Fibroblast of the aortic adventitia (primary cell): ENCODE measurements at places on chromosomes 2 and 18.

- no peak for DNase-seq
Measured at GRCh38 chr18:46297621-46298020, 193.4 kb downstream of the HAUS1 start.

GRCh38 chr2:27170581-27171337 lies 22.0 kb downstream of the TCF23 start:
- DNase-seq, result no peak

DNA sequence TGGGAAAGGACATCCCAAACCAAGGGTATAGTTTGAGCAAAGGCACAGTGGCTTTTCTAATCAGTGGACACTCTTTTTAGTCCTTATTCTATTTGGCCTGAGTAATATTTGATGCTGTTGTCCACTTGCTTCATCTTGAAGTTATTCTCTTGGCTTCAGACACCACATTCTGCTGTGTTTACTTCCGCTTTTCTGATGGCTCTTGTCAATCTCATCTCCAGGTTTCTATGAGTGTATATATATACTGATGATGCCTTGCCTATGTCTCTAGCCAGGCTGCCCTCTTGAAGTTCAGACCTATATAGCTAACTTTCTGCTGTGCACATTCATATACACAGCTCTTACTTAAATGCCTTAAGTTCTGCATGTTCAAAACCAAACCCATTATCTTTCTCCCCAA lies 83.1 kb downstream of the EFEMP1 start:
- DNase-seq, result no peak

- DNase-seq, result no peak
Measured at GRCh38 chr2:161725297-161725696, 101.1 kb downstream of the SLC4A10 start.

GRCh38 chr2:7180638-7181370 lies 263.6 kb downstream of the RNF144A start:
- peak; percentile 43 for DNase-seq

DNA sequence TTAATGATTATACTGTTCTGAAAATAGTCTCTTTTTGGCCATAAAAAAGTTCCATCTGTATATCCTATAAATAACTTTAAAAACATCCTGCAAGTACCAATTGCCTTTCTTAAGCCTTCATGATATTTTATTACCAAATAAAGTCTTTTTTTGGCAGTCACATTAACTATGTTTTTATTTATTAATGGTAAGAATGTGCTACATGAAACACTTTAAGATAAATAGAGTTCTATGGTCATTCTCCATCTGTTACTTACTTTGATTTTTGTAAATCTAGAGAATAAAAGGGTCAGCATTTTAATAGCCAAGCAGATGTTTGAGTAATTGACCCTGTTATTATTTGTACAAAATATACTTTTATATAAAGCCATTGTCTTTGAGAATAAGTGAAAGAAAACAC lies 52.6 kb downstream of the LCLAT1 start:
- no peak for DNase-seq

DNA sequence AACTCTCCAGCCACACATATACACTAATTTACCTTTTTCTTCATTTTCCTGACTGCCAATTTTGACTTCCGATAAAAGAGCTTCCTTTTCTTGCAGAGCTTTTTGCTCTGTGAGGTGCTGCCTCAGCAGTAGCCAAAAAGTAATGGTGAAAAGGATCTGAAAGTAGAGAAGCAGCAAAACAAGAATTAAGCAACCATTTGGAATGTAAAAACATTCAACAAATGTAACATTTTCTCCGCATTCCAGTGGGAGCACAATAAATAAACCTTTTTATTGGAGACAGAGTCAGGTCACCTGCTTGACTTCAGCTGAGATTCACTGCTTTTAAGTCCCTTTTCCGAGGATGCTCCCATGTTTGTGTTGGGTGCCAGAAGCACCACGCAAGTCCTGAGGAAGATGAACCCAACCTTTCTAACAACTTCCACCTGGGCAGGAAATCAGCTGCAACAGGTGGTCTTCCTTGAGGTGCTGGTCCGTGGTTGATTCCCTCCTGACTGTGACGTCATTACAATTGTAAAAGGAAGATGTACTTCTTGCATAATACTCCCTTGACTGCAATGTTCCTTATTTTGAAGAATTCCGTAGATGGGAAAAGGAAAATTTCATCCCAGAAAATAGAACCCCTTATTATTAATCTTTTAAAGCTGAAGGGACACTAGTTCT lies 265.5 kb downstream of the NAPG start:
- DNase-seq, result no peak

GRCh38 chr2:138503087-138503442 lies 1.5 kb downstream of the SPOPL start:
- DNase-seq, result no peak

DNA sequence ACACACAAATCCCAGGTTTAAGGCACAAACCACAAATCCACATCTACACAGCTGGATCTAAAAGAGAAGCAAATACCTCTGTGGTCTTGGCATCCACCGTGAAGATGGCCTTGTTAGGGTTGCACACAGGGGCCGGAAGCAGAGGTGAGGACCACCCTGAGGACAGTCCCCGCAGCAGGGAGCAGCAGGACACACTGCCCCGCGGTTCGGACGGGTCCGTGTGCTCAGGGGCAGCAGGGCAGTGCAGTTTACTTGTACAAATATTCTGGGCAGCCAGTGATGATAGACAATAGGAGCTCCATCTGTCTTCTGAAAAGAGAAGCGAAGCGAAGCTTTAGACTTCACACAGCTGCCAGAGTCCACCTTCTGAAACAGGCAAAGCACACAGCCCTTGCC lies 8.8 kb downstream of the PASK start:
- no peak for DNase-seq

GRCh38 chr2:39620067-39620466 lies 45.6 kb upstream of the TMEM178A start:
- peak; percentile 96 for DNase-seq

- DNase-seq, result no peak
Measured at GRCh38 chr2:147275943-147276342, 568.9 kb upstream of the ACVR2A start.

DNA sequence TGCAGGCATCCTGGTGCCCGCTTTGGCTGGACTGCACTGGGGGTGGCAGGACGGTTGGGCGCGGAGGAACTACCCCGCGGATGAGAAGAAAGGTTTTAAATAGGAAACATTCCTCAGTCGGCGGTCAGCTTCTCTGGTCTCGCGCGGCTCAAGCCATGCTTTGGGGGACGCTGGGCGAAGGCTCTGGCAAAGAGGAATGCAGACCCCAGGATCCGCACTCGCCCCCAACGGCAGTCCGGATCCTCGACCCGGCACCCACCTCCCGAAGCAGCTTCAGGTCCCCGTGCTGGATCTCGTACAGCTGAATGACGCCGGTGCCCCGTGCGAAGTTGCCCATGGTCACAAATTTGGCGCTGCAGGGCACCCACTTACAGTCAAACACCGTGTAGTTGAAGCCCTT lies 686 bp upstream of the PNO1 start:
- no peak for DNase-seq

DNA sequence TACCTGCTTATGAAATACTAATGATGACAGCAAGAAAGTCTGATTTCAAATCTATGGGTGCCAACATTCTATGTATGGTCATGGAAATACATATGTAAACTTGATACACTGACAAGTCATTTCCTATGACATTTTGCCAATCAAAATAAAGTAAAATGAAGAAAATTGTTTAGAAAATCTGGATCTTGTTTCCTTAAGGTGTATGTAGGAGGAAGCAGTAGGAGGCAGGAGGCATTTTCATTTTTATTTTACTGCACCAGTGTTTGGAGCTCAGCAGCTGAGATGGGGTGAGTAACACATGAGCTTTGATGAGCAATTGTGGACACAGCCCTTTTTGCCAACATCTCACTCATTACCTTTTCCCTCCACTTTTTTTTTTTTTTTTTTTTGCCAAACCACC lies 167.0 kb downstream of the AFF3 start:
- DNase-seq, result peak; percentile 53

- no peak for DNase-seq
Measured at GRCh38 chr2:111208639-111209038, 87.9 kb downstream of the BCL2L11 start.

GRCh38 chr2:132873738-132874137 lies 203.7 kb upstream of the LYPD1 start:
- DNase-seq, result no peak

- peak; percentile 25 for DNase-seq
Measured at GRCh38 chr2:180184506-180184905, 177.4 kb upstream of the CWC22 start.

- no peak for DNase-seq
Measured at GRCh38 chr2:212592695-212593094, 54.1 kb upstream of the ERBB4 start.

- DNase-seq, result no peak
Measured at GRCh38 chr2:12718711-12719399, 2.1 kb downstream of the TRIB2 start.

DNA sequence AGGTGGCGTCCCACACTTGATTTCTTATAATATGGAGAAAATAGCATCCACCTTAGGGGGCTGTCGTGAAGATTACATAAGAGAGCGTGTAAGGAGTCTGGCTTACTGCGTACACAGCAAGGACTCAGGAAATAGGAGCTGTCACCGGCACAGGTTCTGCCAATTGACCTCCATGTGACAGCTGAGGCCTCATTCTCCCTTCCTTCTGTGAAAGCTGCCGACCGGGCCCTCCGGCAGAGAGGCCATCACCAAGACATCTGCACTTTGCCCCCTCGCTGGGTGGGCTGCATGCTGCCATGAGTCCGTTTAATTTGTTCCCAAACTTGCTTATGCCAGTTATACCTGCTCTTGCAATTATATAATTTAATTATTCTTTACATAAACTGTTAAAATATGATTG lies 27.7 kb downstream of the HS1BP3 start:
- no peak for DNase-seq

- DNase-seq, result peak; percentile 57
Measured at GRCh38 chr18:42192251-42193248, 237.5 kb downstream of the PIK3C3 start.

- peak; percentile 52 for DNase-seq
Measured at GRCh38 chr18:7954238-7954637, 387.1 kb downstream of the PTPRM start.

GRCh38 chr18:27685807-27686412 lies 491.0 kb downstream of the CDH2 start:
- peak; percentile 67 for DNase-seq

DNA sequence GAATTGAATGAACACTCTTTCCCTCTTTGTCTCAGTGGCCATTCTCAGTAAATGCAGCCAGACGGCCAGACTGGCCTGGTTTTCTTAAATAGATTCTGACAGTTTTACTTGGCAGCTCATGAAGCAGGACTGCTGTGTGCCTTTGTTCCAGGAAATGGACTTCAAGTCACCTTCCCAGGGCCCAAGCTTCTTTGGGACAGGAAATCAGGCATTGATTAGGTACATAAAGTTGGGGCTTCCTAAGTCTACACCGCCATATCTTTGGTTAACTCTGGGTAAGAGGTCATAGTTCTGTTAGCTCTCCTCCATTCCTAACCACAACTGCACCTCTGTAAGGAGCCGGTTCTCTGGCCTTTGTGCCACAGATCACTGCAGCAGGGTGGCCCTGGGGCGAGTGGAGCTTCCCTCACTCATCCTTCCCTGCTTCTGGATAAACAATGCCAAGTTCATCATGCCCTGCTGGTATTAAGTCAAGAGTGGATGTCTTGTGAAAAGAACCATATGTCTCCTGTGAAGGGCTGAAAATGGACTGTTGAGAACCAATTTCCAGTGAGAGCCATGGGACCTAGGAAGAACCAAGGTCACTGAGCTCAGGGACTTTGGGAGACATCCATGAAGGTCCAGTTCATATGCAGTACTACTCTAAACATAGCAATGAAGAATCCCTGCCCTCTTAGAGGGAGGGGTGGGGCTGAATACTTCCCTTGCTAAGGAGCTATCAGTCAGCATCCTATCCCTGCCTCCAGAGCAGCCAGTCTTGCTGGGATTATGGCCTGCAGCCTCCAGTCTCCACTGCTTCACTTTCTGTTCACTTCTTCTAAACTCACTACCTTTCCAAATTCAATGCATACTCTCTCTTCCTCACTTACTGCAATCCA lies 122.6 kb upstream of the XPO1 start:
- DNase-seq, result peak; percentile 40

DNA sequence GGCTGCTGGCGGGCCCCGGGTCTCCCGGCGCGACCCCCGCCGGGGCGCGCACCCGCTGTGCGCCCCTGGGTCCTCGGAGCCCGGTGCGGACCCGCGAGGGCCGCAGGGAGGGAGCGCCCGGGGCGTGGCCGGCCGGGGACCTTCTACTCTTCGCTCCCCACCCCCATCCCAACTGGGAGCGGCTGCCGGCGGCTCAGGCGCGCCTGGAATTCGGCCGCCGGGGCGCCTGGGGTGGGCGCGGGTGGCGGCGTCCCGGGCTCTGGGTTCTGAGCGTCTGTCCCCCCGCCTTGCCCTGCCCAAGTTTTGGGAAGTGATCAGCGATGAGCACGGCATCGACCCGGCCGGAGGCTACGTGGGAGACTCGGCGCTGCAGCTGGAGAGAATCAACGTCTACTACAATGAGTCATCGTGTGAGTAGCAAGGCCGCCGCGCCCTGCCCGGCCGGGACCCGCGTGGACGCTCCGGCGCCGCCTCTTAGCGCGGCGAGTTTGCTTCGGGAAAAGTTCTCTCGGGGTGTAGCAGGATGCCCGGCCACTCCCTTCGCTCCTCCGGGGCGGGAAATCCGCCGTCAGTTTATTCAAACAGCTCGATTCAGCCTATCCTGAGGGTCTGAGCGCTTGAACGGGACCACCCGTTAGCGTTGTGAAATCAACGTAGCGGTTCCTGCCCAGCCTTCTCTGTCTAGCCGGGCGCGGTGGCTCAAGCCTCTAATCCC lies 502 bp downstream of the TUBB6 start:
- peak; percentile 95 for DNase-seq

DNA sequence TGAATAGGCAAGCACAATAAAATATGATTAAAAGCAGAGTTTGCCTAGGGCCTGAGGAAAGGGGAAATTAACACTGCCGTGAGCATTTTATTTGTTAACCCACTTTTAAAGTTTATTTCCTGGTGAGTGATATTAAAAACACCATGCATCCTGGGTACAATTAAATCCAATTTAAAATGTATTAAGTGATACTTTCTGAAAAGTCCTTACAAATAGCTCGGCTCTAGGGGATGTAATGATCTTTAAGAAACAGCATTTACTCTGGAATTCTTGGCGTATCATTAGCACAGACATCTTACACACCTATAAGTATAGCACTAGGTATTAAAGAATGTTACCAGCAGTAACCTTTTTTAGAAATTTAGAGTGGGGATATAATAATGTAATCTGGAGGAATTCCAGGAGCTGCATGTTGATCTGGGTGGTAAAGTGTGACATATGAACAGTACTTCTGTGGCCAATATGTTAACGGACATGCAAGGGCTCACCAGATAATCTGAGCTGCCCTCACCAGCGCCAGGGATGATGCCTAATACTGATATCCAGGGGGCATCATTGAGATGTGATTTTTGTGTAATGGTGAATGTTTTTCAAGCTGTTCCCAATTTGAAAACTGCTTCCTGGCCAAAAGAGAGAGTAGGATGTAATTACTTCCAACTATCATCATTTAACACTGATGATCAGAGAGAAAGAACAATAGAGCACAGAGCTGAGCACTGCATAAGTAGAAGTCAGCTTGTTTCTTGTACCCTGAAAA lies 235.9 kb downstream of the DSEL start:
- no peak for DNase-seq

- no peak for DNase-seq
Measured at GRCh38 chr18:44828080-44828479, 147.4 kb downstream of the SETBP1 start.

GRCh38 chr2:120275617-120276400 lies 23.2 kb downstream of the RALB start:
- DNase-seq, result no peak
